Amniotic epithelial cell (primary cell): ENCODE measurements at places on chromosomes 12 and 14.

DNA sequence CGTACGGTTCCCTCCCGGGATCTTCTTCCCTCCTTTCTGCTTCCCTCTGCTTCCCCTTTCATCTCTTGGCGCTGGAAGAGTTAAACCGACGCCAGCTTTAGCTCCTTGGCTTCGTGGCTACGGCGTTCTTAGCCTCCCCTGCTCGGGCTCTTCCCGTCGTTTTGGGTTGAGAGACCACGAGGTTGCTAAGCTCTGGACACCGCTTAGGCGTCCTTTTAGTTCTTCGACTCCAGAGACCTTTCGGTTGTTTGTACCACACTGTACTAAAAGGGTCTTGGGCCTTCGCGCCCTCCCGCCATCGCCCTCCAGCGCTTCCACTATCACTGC is 545 bp downstream of the CPSF2 start:
- DNase-seq = peak; percentile 37

- peak; percentile 54 for DNase-seq
Measured at GRCh38 chr14:101444116-101444515, 117.2 kb upstream of the DIO3 start.

DNA sequence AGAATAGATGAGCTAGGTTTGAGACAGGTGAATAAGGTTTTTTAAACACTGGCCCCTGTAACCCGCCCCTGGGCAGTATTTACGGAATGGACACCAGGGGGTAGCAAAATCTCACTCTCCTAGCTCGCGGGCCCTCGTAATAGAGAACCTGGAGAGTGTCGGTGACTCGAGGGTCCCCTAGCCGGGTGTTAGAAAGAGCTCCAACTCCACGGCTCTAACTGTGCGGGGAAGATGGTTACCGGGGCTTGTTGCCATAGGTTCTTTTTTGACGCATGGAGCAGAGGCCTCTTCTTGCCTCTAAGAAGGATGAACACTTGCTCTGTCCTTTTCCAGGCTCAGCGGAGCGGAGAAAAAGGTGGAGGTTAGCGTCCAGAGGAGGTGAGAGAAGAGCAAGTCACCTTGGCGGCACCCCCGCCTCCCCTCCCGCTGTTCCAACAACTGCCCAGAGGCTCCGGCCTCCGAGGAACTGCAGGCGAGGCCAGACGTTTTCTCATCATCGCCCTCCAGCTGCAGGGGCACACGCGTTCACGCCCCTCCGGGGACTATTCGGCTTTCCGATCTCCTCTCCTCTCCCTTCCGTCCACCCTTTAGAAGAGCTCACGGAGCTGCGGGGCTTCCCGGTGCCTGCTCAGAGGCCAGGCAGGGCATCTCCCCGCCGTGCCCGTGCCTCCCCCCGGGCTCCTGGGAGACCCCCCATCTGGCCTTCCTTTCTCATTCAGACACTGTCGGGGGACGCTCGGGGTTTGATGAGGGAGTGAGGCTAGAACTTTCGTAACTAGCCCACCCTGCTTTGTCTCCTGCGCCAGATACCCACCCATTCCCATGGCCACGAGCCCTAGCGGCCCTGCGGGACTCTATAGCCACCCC is 1.4 kb upstream of the ARHGEF40 start:
- peak; percentile 39 for DNase-seq

DNA sequence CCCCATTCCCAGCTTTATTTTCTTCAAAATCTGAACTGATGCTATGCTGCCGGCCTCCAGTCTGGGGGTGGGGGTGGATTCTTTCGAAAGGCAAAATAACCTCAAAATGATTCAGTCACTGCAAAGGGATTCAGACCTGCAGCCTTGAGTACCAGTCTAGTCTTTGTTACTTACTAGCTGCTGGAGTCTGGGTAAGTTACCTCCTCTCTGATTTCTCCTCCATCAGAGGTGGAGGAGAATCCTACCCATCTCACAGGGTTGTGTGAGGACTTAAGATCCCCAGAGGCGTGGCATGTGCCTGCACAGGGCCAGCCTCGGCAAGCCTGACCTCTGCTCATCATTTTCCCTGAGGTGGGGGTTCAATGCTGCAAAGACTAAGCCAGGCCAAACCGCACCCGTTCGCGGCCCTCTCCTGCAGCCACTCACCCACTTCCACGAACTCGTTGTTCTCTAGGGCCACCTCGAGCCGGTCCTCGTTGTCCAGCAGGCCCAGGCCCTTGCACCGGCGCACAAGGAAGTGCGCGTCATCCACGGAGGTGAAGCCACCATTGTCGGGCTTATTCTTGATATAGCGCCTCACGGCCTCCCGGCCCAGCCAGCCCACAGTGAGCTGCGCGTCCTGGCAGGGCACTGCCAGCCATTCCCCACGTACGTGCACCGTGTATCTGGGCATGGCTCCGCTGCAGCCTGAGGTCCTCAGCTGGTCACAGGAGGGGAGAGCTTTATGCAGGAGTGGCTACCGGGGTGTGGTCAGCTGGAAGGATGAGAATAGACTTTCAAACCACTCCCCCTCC is 709 bp downstream of the HAL start:
- no peak for DNase-seq
